ENCODE measurements at places on chromosomes 1 and 21.

DNA sequence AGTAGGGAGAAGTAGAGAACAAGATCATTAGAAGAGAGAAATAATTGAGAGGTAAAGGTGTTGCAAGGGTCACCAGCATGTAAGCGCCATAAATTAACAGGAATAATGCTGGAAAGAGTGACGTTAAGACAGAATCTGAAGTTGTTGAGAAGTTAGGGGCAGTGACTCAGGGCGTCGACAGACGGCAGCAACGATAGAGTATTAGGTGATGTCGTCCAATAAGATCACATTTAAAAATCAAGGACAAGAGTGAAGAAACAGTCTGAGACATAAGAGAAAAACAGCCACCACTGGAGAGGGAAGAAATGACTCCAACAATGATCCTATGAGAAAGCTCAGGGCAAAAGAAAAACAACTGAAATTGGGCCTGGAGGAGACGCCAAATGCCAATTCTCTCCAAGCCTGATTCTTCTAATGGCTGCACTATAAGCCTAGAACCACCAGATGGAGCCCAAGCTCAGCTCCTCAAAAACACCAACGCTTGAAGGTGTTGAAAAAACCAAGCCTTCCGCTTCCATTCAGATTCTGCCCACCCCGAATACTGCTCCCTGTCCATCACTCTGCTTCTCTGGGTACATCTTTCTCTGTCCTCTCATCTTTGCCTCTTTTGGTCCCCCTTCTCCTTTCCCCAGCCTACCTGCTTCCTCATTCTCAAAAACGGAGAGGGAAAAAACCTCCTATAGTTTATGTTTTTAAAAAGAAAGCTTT lies 70.0 kb downstream of the LUZP1 start:
- DNase-seq: peak; percentile 89

GRCh38 chr1:43947061-43947873 lies 517 bp downstream of the IPO13 start:
- no peak for DNase-seq

- no peak for DNase-seq
Measured at GRCh38 chr1:148363439-148363810, 119.7 kb downstream of the PPIAL4G start.

DNA sequence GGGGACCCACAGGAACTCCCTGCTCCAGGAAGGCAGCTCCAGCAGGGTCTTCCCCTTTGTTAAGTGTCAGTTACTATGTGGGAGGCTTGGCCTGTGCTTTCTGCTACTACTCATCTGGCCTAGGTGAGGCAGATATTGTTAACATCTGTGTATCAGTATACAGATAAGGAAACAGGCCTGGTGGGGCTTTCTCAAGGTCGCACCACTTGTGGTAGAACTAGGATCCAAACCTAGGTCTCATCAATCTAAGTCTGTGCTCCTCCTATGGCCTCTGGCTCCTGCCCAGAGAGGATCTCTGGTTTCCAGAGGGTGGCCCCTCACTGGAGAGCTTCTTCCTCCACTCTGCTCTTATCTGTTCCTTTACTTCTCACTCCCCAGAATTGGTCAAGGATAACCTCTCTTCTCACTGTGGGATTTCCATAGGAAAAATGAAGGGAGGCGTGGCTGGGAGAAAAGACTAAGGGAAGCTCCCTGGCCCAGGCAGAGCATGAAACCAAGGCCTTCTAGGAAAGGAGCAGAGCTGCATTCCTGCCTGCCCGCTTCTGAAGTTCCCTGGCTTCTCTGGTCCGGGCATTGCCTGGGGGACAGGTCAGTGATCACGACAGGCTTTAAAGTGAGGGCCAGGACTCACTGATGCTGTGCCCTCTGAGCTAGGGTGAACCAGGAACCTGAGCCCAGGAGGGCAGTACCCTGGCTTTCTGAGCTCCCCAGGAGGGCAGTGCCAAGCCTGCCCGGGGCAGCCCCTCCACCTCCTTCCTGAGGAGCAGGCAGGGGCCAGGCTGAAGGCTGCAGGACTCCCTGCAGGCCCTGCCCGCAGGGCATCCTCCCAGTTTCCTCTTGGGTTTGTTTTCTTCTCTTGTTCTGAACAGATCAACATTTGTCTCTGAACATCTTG lies 5.8 kb downstream of the KCNC4 start:
- no peak for DNase-seq

DNA sequence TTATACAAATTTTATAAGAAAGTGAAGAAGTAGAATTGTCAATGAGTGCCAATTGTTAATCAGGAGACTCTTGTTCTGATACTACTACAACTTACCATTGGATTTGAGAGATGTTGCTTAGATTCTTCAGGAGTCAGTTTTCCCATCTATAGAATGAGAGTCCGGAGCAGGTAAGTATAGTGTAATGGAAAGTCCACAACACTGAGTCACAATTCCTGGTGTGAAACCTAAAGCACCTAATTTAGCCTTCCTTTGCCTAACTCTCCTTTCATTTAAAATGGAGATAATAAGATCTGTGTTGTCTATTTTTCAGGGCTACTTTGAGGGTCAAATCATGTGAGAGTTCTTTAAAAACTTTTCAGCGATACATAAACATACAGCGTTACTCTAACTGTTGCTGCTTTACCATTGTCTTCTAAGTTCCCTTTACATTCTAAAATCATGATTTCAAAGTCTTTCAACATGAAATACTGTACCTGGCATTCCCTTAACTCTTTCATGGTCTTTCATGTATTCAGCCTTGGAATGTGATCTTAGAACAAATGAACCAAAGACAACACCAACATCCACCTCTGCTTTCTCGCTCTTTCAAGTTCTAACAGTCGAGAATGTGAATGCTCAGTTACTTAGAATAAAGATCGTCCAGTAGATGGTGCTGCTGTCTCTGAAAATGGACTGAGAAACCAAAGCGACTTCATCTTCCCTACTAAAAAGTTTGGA lies 90.9 kb downstream of the SLC30A10 start:
- peak; percentile 87 for DNase-seq

DNA sequence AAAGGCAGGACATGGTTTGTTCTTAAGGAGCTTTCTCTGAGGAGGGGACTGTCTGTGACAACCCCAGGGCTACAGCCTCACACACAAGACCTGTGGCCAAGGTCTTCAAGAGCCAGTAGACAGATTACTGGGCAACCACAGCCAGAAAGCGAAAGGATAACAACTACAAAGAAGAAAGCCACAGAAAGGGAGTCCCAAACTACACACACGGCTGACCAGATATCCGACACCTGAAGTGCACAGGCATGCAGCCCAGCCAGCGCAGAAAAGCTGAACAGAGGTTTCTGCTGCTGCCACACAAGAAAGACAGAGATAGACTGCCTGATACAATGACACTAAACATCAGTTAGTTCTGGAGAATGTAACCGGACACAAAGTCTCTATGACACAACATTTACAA lies 21.4 kb upstream of the NADK start:
- DNase-seq: no peak

DNA sequence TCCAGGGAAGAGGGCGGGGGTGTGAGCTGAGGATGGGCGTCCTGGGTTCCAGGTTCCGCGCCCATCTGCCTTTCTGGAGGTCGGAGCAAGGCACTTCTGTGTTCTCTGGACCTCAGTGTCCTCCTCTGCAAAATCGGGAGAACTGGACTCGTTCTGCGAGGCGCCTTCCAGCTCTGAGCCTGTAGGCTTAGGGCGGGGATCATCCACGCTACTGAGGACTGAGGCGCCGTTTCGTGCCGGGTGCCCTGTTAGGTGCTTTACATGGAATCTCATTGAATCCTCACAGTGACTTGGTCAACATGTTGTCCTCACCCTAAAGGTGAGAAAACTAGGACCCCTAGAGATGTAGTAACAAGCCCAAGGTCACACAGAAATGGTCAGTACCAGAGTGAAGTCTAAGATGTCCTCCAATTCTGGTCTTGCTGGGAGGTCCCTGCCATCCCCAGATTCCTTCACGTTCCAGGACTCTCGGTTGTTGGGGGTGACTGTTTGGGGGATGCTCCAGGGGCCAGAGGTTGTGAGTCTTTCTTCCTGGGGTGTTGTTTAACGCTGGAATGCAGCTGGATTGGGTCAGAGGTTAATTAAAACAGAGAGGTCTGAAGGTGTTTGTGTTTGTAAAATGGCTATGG lies 677 bp downstream of the PRKAA2 start:
- peak; percentile 57 for DNase-seq

DNA sequence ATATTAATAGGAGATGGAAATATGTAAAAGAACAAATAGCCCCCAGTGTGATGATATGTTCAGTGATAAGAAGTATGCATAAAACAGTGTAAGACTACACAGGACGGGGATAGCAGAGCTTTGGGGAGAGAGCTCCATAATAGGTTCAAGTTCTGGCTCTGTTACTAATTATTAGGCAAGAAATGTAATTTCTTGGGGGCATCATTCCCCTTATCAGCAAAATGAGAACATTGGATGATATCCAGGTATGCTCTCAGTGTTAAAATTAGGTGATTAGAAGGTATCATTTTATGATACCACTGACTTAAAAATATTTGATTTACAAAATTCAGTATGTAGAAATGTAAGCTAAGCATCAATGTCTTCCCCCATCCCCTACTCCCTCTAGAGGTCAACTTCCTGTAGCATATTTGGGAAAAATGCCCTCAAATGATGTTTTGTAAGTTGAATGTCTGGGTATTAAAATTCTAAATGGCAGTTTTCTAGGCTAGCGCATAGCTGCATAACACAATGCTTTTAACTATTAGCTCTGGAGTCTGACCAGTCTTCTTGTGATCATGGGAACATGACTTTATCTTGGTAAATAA lies 585.7 kb upstream of the CAMK1G start:
- peak; percentile 28 for DNase-seq

GRCh38 chr1:239436286-239436685 lies 49.9 kb downstream of the CHRM3 start:
- DNase-seq: no peak

DNA sequence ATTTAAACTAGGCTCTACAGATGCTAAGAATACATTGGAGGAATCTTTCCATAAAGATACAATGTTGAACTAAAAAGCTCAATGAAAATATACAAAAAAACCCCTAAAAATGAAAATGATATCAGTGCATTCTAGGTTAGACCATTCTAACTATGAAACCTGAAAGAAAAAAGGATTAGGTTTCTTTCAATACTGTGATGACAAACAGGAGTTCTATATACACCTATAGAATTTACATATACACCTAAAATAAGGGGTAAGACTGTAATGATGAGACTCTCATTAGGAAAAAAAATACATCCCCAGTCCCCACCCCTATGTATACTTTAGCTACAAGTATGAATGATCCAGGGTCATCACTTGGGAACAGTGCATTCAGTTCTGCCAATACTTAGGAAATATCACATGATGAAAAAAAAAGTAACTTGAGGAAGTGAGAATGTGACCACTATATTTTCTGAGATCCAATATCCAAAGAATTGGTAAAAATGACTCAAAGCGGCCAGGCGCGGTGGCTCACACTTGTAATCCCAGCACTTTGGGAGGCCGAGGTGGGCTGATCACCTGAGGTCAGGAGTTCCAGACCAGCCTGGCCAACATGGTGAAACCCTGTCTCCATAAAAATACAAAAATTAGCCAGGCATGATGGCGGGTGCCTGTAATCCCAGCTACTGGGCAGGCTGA lies 26.3 kb downstream of the SELENOF start:
- no peak for DNase-seq

- no peak for DNase-seq
Measured at GRCh38 chr1:171922999-171923398, 81.7 kb downstream of the DNM3 start.

DNA sequence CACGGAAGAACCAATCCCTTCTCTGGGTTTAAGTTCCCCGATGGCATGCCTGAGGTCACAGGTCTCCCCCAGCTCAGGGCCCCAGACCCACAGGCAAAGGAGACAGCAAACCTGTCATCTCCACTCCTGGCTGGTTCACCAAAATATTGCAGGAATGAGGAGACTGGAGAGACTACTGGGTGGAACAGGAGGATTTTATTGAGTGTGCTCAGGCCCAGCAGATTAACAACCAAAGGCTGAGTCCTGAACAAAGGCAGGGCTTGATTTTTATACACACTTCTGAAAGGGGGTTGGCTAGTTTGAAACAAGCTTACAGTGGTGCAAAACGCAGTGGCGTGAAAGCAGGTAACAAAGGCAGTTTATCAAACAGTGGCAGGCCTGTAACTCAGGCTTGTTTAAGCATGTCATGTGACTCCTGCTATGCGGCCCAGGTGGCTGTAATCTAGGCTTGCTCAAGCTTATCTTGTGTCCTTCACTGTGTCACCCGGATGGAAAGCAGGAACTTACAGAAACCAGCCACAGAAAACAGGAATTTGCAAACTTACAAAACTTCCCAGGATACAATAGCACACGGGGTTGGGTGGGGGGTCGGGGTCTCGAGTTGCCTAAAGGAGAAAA lies 27.4 kb upstream of the KCNJ15 start:
- DNase-seq: peak; percentile 24

DNA sequence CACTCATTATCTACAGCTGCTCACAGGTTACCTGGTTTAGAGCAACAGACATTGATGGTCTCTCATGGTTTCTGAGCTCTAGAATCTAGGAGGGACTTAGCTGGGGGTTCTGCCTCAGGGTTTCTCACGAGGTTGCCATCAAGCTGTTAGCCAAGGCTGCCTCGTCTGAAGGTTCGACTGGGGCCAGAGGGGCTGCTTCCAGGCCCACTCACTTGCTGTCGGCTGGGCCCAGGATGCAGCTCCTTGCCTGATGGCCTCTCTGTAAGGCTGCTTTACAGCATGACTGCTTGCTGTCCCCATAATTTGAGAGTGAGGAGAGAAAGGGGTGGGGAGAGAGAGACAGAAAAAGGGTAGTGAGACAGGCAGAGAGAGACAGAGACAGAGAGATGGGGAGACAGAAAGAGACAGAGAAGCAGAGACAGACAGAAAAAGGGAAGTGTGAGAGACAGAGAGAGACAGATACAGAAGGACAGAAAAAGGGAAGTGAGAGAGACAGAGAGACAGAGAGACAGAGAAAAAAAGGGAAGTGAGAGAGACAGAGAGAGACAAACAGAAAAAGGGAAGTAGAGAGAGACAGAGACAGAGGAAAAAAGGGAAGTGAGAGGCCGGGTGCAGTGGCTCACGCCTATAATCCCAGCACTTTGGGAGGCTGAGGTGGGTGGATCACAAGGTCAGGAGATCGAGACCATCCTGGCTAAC lies 106.8 kb upstream of the C1orf174 start:
- no peak for DNase-seq

GRCh38 chr1:237578540-237578939 lies 312.2 kb downstream of the ZP4 start:
- no peak for DNase-seq

DNA sequence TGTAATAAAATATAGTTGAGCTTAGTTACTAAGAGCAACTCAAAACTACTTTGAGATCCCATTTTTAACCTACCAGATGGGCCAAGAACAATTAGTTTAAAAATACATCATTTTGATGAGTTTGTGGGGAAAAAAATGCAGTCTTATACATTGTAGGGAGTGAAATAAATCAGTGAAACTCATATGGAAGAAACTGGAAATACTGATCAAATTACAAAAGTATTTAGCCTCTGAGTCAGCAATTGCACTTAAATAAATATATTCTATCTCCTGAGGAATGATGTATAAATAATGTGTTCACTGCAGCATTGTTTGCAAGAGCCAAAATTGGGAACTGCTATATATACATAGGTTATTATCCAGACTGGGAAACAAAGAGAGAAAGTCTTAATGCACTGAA lies 4.6 kb upstream of the SMCP start:
- DNase-seq: no peak

- DNase-seq: no peak
Measured at GRCh38 chr1:10734375-10734774, 62.1 kb downstream of the CASZ1 start.

Measured in GM23338 (cell line).